Cerebellar nuclear complex (tissue), 1 donor: ENCODE measurements at places on chromosomes 11 and 22.

GRCh38 chr11:44229098-44229497 is 80.8 kb downstream of the ALX4 start:
- no peak for DNase-seq

GRCh38 chr11:38718049-38718448 is 2120.0 kb upstream of the RAG2 start:
- DNase-seq: no peak

DNA sequence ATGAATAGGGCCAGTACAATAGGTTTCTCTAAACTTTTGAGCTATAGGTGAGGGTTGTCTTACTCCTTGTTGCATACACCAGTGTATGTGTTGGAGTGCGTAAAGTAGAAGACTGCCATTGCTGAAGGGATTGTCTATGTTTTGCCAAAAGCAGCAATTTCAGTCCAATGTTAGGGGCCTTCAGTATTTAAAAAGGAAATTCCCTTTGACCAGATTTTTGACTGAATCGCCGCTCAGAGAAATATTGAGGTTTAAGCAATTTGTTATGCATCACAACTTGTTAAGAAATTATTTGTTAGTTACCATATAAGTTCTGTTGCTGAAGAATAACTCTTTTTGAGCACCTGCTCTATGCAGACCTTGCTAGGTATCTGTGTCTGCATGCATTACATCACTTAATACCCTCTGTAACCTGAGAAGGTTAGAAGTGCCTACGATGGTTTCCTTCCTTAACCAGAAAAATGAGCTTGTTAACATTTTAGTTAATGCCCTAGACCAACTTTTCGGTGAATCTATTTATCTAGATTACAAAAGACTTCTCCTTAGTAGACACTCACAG is 33.9 kb downstream of the MMP20 start:
- DNase-seq: no peak

GRCh38 chr11:3952715-3953114 is 97.3 kb downstream of the STIM1 start:
- DNase-seq: no peak

DNA sequence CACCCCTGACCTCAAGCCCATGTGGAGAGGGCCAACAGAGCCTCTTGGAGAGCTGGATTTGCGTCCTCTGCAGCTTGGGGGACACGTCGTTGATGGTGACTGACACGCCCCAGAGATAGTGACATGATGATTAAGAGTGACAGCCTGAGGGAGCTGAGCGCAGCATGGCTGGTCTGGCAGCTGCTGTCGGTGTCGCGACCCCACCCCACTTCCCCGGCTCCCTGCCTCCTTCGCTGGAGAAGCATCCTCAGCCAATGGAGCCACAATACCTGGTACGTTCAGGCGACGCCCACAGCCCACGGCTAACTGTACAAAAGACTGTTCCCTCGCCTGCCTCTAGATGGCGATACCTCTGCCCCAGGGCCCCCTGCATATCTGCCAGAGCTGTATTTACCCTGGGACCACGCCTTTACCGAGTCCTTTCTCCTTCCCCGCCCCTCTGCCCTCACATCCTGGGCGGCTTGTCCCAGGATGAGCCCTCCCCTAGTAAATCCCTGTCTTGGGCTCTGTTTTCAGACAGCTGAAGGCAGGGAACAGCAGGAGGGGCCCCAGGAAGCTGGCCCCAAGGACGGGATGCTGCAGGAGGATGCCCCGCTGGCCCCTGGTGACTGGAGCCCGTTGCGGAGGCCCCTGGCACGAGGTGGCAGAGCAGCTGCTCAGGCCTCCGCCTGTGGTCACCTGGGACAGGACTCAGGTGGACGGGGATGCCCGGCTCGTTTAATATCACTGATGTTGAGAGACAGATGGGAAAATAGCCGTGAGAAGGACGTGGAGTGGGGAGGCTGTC is 90.6 kb downstream of the RPS6KA4 start:
- DNase-seq: no peak

- no peak for DNase-seq
These were observed 28.9 kb downstream of the SIK2 start for GRCh38 chr11:111631024-111631665.

- no peak for DNase-seq
These were observed 70.6 kb downstream of the ADM start for GRCh38 chr11:10375280-10375971.

DNA sequence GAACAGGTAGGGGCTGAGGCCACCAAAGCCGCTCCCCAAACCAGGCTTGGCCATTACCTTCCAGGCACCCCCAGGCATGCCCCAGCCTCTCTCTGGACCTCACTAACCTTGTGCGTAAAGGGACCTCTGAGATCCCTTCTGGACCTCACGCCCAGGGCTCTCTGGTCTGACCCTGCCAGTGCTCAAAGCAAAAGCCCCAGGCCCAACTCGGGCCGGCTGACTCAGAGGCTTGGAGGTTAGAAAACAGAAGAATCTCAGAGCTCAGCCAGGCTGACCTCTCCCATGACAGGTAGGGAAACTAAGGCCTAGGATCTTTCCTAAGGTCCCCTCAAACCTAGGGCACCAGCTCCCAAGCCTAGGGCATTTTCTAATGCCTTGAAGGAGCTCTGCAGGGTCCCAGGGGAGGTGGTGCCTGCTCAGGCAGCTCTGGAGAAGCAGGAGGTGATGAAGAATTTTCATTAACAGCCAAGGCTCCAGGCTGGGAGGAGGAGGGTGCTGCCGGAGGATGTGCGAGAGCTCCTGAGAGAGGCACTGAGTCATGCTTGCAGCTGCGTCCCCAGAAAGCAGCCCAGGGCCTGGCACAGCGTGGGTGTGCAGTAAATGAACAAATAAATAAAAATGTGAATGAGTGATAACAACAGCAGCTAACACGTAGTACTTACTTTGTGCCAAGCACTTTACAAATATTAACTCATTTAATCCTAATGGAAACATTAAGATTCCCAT is 25.6 kb downstream of the ARRB1 start:
- no peak for DNase-seq

GRCh38 chr22:39318507-39319283 is 728 bp downstream of the RPL3 start:
- DNase-seq: no peak

DNA sequence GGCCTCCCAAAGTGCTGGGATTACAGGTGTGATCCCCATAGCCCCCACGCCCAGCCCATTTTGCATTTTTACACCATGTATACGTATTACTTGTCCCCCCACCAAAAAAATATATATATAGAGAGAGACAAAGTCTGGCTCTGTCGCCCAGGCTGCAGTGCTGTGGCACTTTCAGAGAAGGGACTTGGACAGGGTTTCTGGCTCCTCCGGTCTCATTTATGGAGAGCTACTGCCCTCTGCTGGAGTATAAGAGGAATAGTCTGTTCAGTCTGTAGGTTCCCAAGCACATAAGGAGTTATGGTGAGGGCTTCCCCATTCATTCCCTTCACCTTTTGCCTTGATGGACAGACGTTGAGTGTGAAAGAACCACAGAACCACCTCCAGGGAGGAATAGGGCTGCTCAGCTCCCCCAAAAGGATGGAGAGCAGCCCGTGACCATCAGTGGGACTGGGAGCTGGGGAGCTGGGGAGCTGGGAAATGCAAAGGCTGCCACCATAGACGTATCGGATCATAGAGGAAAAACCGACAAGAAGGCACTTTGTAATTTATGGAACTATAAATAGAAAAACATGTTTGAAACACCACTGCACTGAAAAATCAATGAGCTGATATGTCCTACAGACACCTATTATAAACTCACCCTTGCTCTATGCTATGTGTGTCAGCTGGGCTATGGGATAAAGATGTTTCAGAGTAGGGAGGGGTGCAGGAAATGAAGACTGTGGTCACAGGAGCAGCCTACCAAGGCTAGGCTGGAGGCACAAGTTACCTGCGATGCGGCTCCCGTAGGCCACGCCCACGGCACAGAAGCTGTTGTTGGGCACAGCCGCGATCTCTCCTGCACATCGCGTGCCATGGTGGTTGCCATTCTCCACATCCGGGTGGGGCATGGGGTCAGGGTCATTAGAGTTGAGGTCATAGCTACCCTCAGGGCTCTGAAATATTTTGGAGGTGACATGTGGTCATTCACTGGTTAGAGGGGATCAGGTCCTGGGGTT is 5.2 kb downstream of the PCSK7 start:
- peak; percentile 23 for DNase-seq

- DNase-seq: no peak
These were observed 378.8 kb downstream of the ETS1 start for GRCh38 chr11:128208329-128209137.

- DNase-seq: no peak
These were observed 611 bp upstream of the USP2 start for GRCh38 chr11:119382101-119382500.

GRCh38 chr22:29328566-29329500 is 13.3 kb upstream of the RASL10A start:
- no peak for DNase-seq

GRCh38 chr22:30572210-30572609 is 2.3 kb downstream of the GAL3ST1 start:
- no peak for DNase-seq

- no peak for DNase-seq
These were observed 15.9 kb downstream of the MRGPRG start for GRCh38 chr11:3202759-3203158.

DNA sequence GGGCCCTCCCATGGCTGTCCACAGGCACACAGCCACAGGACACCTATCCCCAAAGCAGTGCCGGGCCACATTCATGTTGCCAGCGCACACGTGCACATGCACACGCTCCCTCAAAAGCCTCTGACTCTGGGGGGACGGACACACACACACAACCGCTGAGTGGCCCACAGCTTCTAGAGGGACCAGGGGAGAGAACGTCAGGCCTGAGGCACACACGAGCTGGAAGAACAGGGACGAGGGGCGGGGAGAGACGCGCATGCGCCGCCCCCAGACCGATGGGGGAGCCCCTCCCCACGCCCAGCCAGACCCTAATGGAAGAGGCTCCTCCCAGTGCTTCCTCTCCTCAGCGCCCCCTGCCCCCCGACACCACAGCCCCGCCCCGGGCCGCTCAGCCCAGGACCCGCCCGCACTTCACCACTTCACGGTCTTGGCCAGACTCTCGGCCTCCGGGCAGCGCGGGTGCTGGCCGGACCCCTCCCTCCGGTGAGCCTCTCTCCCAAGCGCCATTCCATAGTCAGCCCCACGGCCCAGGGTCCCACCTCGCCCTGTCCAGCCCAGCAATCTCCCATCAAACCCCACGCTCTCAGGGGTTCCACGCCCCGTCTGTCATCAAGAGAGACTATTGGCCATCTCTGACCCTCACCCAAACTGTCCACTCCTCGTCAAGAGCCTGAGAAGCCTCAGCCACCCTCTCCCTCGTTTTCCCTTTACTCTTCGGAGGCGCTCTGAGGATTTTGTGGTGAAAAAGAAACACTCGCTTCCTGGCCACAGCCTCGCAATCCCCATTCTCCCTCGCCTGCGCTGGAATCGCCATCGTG is 11.7 kb downstream of the NRXN2 start:
- DNase-seq: no peak

GRCh38 chr11:134756811-134757540 is 344.9 kb upstream of the B3GAT1 start:
- no peak for DNase-seq

GRCh38 chr11:123055191-123055901 is 6.6 kb downstream of the HSPA8 start:
- DNase-seq: no peak

- no peak for DNase-seq
These were observed 45.3 kb upstream of the SPON1 start for GRCh38 chr11:13917264-13917663.

DNA sequence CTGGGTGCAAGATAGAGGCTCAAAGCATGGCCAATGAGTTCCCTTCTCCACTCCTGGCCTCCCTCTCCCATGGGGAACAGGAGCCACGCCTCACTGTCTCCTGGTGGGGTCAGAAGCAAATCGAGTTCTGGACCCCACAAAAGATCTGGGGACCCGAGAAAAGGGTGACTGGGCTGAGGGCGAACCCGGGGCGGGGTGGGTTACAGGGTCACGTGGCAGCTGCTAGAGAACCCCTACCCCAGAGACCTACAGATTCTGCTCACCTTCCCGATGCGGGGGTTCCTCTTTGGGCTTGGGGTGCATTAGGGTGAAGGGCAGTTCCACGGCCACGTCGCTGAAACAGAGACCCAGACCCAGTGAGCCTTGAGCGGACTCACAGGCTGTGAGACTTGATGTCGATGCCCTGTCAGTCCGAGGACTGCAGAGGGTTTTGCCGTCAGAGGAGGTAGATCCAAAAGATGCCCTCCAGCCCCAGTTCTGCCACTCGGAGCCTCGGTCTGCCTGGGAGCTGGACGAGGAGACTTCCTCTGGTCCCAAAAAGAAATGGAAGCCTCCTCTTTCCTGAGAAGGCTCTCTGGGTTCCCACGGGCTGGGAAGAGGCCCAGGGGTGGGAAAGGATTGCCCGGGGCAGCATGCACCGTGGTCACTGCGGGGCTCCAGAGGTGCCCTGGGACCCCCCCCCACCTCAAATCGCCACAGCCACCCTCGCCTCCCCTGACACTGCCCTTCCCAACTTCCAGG is 28.2 kb downstream of the TPBGL start:
- DNase-seq: no peak

- DNase-seq: no peak
These were observed 5.0 kb downstream of the DGKZ start for GRCh38 chr11:46352063-46352841.

DNA sequence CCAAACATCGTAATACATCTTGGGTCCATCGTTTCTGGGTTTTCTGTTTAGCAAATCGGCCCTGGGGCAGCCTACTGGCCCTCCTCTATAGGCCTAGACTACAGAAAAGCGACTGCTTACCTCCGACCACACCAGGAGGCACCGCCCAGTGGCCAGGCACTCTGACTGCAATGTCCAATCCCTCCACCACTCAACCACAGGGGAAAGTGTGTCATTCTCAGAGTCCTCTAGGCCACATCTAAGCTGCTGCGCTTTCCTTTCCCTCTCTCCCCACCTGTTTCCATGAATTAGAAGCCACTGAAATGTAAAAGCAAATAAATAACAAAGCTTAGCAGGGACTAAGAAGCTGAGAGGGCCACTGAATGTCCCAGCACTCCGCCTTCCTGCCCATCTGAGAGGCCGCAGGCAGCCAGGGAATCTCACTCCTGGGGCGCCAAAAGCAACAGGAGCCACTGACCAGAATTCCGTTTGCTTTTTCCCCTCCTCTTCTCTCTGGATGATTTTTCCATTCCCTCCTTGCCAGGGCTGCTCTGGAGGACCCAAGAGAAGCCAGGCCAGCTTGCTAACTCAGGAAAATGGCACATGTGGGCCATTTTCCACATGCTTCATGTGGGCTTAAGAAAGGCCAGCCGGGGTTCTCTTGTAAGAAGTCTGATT is 50.1 kb upstream of the FLI1 start:
- DNase-seq: no peak

DNA sequence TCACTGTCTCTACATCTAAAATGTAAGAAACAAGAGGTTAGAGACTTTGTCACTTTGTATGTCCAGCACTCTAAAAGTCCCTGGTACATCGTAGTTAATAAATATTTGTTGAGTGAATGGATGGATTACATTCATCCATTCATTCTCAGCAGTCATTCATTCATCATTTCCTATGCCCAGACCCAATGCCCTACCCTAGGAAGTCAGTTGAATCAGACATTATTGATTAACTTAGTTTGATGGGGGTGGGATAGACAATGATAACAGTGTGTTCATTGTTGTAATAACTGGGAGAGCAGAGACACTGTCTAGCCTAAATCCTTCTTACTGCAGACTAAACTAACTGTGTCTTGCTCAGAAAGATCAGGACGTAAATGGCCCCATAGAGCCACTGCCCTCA is 1.2 kb upstream of the CENPM start:
- no peak for DNase-seq

GRCh38 chr11:69889400-69890318 is 70.4 kb upstream of the FGF3 start:
- DNase-seq: no peak
